ENCODE measurements at places on chromosomes 1 and 21. TPM values are rescaled to one million over a fixed set of nuclear protein-coding genes. Genes with fewer than 3 reads are reported as not detected.

The RPRD2 gene
- 32.9 TPM for total RNA-seq

The TMEM52 gene
- 1.3 TPM for total RNA-seq

The SWT1 gene
- total RNA-seq, result 38.2 TPM

The GRIK3 gene
- total RNA-seq, result 58.5 TPM

The MCOLN2 gene
- total RNA-seq, result not detected

The MIGA1 gene
- total RNA-seq, result 25.0 TPM

The PLA2G2F gene
- total RNA-seq, result not detected

The SPRR1A gene
- not detected for total RNA-seq

The B3GALT2 gene
- 105 TPM for total RNA-seq

The BATF3 gene
- 5.3 TPM for total RNA-seq

The SHE gene
- 1.3 TPM for total RNA-seq

The BCL2L15 gene
- 3.8 TPM for total RNA-seq

The ADAM15 gene
- 27.9 TPM for total RNA-seq

The CLDN17 gene
- not detected for total RNA-seq

The S100A8 gene
- 1.6 TPM for total RNA-seq

The AMY2A gene
- total RNA-seq, result not detected

The SLAMF9 gene
- total RNA-seq, result not detected

The SPOCD1 gene
- total RNA-seq, result 0.31 TPM

The CFHR4 gene
- total RNA-seq, result 0.94 TPM

The SLAMF8 gene
- not detected for total RNA-seq

The ARHGAP30 gene
- total RNA-seq, result 0.31 TPM

The IRF6 gene
- not detected for total RNA-seq

All from parietal lobe (tissue), 2 donors.